Tongue (tissue), 3 donors: ENCODE measurements at places on chromosomes 16 and 17.
A peak's percentile ranks its signal among the peaks of the same experiment; 100 is the strongest.

DNA sequence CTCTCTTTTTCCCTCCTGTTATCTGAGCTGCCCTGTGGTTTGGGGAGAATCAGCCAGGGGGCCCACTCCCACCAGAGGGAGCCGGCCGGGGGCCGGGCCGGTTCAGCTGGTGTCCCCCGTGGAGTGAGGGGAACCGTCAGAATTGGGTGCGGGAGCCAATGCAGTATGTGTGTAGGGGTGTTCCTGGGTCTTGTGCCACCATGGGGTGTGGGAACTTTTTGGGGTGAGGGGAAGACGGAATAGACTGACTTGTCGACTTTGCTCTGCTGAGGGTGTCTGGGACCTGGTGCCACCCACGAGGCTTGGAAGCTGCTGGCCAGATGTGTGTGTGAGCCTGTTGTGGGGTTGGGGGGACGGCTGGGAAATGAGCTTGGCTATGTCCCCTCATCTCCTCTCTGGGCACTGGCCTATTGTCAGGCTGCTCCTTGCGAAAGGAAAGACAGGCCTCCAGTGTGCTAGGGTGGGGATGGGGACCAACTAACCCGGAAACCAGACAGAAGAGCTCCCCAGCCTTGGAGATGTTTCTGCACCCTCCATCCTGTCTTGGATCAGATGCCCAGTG is 9.9 kb downstream of the RARA start:
- DNase-seq = peak; percentile 44

DNA sequence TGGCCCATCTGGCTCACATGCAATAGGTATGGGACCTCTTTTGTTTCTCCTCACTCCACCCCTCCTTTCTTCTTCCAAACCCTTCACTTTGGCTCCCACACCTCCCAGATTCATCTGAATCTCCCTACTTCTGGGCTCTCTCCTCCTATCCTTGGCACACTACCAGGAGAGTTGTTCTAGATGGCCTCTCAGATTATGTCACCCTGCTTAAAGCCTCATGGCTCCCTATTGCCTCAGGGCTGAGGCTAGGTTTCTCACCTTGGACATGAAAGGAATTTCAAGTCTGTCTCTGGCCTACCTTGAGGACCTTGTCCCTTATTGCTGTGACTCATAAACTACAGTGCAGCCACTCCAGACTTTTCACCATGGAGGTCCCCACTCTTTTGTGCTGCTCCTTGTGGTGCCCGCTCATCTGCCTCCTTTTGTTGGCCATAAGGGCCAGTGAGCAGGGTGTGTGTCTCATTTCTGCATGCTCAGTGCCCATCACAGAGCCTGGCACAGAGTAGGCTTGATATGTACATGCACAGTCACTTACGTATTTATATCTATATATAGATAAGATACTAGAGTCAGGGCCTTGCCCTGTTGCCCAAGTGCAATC is 1.0 kb upstream of the MFAP4 start:
- DNase-seq = no peak

DNA sequence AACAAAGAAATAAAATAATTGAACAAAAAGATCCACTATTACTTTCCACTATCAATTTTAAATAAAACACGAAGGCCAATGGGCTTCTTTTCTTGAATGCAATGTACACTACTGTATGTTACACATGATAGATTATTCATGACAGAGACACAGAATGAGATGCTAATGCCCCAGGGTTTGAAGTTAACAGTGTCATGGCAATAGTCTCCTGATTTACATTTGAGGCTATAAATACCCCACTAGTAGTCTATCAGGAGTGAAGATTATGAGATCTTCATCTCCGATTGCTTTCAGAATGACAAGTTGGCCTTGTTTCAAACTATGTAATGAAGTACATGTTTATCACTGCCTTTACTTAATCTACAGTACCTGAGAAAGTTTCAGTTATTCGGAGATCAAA is 84.4 kb downstream of the RPGRIP1L start:
- DNase-seq = no peak

DNA sequence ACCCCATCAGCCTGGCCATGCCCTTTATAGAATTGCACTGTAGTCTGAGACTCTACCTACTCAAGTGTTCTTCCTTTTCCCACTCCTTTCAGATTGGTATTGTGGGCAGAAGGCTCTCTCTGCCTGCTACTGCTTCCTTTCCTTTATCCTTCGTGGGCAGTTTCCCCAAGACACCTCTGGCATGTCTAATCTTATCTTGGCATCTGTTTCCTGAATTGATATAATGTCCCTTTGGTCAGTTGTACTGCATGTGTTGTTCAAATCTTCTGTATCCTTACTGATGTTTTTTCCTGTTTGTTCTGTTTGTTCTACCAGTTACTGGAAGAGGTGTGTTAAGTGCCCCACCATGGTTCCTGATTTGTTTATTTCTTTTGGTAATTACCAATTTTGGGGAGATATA is 29.5 kb upstream of the MSI2 start:
- no peak for DNase-seq

GRCh38 chr16:1613728-1614455 is 1.7 kb downstream of the CRAMP1 start:
- peak; percentile 13 for DNase-seq

DNA sequence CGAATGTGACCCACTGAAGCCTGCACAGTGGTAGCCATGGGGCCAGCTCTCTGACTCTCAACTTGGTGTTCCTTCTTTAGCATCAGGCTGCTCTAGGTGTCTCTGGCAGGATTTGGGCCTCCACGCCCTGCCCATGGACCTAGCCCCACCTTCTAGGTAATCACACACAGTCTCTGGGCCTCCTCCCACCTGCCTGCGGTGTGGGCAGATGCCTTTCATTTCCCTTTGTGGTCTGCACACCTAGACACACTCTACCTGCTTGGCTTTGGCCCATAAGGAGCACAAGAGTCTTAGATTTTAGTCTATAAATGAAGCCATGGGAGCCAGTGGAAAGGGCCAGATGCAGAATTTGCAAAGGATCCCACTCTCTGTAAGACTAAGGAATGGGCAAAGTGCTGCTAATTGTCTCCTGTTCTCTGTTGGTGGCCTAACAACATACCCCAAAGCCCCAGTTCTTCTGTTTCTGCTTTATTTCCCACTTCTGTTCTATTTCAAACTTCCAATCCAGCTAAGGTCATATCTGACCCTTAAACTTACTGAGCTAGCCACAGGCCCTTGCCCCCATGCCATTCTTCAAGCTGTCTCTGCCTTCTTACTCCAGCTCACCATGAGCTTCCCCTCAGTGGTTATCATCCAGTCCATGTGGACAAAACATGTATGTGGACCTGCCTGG is 7.2 kb upstream of the MFSD6L start:
- no peak for DNase-seq

GRCh38 chr17:41322094-41322902 is 6.8 kb upstream of the KRTAP17-1 start:
- DNase-seq = peak; percentile 56

- peak; percentile 88 for DNase-seq
These were observed at the start of gene MGAT5B for GRCh38 chr17:76868176-76868668. TSS of gene MGAT5B (plus strand) at chr17:76868404. CDS start at chr17:76869030, 626 bp downstream.
